ENCODE measurements at places on chromosomes 6 and 20.

GRCh38 chr6:112413780-112414179 is 66.7 kb downstream of the RFPL4B start:
- DNase-seq = no peak

GRCh38 chr20:50654904-50655303 is 36.4 kb downstream of the RIPOR3 start:
- DNase-seq = no peak

DNA sequence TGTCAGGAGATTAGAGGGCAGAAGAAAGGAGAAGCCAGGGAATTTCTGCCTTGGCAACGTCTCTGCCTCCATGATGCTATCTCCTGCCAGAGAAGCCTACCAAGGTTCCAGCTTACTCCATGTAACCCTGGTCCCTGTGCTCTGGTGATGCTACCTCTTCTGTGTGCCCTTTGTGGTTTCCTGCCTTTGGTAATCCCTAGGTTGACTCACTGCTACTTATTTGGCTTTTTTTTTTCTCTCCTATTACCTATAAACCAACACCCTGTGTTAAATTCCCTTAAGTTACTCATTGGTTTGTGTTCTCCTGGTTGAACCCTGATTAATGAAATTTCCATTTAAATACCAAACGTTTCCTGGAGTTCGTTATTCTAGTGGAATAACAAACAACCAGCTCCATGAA is 527.8 kb upstream of the FLRT3 start:
- DNase-seq = no peak

DNA sequence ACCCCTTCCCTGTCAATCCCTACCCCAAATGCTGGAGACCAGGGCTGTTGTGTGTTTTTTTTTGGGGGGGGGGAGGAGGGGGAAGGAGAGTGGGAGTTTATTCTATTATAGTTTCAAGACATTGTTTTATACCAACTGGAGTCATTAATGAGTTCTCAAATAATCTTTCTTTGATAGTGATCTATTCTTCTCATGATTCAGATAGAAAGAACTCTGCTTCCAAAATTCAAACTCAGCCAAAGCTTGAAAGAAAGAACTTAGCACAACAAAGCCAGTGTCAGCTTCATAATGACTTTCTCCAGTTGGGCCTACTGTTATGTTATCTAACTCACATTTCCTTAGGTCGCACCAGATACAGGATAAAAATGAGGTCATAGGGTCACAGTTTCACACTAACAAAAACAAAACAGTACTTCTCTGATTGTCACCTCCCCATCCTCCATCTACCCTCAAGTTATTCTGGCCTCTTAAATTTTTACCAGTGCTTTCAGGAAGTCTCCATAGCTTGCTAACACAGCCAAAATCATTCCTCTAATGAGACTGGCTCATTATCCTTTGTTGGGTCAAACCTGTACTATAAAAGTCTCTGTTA is 19.0 kb upstream of the MAP3K7 start:
- no peak for DNase-seq

GRCh38 chr6:259901-260508 is 32.3 kb upstream of the DUSP22 start:
- DNase-seq = no peak

GRCh38 chr6:108464418-108465097 is 96.2 kb upstream of the FOXO3 start:
- DNase-seq = no peak

- DNase-seq = no peak
Observed at GRCh38 chr6:147160593-147160992, 43.6 kb upstream of the STXBP5 start.

DNA sequence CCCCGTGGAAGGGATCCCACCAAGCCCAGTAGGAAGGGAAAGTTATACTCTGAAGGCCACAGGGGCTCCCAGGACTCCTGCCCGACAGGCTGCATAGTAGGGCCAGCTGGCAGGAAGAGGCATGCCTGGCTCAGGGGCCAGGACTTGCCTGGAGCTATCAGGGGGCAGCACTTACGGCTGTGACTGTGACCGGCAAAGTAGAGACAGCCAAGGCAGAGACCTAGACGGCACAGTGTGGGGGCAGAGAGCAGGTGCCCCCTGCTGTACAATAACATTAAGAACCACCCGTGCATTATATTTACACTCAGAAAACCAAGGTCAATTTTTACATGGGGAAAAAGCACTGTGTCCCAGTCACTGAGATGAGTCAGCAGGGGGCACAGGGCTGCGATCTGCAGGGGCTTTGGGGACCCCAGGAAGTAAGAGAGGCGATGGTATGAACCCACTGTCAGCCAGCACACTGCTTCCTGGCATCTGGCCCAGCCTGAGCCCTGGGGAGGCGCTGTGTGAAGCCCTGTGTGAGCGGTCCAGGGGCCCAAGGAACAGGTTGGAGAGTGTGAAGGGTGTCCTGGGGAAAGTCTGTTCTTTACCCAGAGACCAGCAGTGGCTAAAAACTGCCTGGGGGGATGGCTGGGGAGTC is 9.9 kb downstream of the CCDC167 start:
- DNase-seq = no peak

DNA sequence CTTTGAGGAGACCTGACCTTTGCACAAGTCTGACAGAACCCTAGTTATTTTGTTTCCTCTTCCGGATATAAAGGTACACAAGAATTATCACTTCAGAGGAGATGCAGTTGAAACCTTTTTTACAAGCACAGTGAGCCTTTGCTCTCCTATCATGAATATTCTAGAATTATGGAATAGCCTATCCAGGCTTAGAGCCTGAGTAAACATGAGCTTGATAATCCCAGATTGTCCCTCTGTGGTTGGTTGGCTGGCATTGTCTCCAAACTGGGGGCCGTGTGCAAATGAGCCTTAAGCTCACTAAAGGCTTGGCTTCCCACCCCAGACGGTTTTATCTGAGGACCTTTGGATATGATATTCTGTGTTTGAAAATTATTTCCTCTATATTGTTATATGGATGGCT is 32.0 kb downstream of the BTBD3 start:
- DNase-seq = no peak

GRCh38 chr20:59933849-59934585 is 580 bp upstream of the SYCP2 start:
- DNase-seq = no peak

DNA sequence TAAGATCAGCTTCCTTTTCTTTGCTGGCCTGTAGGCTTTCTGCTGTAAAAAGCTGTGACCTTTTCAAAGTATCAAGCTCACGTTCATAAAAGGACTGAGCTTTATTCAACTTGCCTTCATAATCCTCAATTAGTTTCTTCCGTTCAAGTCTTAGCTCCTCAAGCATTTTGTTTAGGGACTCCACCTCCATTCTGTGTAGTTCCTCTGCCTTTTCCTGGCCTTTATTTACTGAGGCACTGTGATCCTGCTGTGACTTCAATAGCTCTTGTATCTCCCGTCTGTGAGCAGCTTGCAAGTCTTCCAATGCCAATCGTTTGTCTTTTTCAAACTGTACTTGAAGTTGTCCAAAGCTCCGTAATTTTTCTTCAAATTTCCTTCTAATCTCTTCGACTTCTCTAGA is 54.4 kb downstream of the FAM184A start:
- DNase-seq = no peak

GRCh38 chr6:7197747-7198146 is 90.0 kb downstream of the RREB1 start:
- no peak for DNase-seq

DNA sequence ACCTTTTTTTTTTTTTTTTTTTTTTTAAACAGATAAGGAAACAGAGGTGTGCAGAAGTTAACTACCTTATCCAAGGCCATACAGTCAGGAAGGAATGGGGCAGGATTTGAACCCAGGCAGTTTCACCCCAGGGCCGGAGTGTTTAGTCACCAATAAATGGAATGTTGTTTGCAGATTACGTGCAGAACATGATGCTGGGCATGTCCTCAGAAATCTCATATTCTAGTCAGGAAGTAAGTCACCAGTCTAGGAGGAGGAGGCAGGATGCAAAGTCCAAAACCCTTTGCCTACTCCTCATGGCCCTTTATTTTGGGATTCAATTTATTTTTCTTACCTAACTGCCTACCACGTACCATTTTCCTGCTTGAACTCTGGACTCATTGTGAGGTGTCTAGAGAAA is 57.1 kb upstream of the LRRC1 start:
- DNase-seq = no peak

- DNase-seq = no peak
Observed at GRCh38 chr20:50027611-50028105, 44.9 kb downstream of the SNAI1 start.

GRCh38 chr6:112332274-112332673 is 14.9 kb upstream of the RFPL4B start:
- DNase-seq = no peak

- DNase-seq = no peak
Observed at GRCh38 chr20:13317439-13317838, 96.4 kb downstream of the ISM1 start.

GRCh38 chr6:163616452-163616851 is 201.9 kb downstream of the QKI start:
- DNase-seq = no peak

GRCh38 chr6:158570681-158570962 is 10.7 kb downstream of the TMEM181 start:
- DNase-seq = no peak

- no peak for DNase-seq
Observed at GRCh38 chr6:35295521-35296315, 1.9 kb upstream of the DEF6 start.

- no peak for DNase-seq
Observed at GRCh38 chr20:16388731-16389130, 184.5 kb downstream of the KIF16B start.

GRCh38 chr6:137099689-137100403 is 55.1 kb upstream of the IL20RA start:
- DNase-seq = no peak

DNA sequence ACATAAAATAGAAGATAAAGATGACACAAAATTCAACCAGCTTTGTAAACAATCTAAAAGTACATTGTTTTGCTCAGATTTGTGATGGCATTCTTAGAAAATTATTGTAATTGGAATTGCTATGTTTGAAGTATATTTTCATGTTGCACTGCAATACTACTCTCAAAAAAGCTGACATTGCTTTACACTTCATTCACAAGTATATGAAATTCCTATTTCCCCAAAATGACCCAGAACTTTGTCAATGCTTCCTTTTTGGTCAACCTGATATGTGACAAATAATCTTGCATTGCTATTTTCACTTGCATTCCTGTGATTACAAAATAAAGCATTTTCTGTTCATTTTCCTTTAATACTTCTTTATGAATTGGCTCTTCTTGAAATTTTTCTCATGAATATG is 104.1 kb upstream of the BMP5 start:
- no peak for DNase-seq

- DNase-seq = no peak
Observed at GRCh38 chr6:7052443-7053011, 55.2 kb upstream of the RREB1 start.

GRCh38 chr6:52636830-52637229 is 34.1 kb upstream of the TMEM14A start:
- DNase-seq = no peak

GRCh38 chr20:37401930-37402675 is 56.2 kb downstream of the SRC start:
- DNase-seq = no peak

DNA sequence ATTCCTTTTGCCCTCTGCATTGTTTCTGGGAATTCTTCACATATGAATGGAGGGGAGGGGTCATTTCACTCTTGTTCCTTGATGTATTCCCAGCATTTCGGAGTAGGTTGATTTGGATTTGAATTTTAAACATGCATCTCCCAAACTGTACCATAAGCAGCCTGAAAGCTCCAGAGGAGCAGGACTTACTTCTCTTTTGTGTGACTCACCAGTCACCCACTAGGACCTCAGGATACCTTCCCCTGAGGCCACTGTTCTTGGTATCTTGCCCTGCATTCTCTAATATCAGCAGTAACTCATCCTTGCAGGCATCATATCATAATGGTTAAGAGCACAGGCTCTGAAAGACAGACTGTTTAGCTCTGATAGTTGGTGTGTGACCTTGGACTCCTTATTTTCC is 703 bp downstream of the MRPL2 start:
- no peak for DNase-seq

DNA sequence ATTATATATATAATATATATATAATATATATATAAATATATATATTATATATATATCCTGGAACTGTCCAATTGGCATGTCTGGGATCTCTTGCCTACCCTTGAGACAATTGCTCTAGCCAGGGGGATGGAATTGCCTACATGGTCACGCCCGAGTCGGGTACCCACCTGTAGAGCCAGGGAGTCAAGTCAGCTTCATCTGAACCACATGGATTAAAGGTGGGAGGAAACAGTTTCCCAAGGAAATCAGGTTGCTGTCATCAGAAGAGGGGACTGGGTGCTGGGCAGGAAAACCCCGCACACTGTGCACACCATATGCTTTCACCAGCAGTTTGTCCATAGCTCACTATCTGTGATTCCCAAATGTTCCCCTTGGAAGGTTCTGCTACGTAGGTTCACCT is 252.5 kb upstream of the NOX3 start:
- no peak for DNase-seq

- no peak for DNase-seq
Observed at GRCh38 chr6:144722154-144722737, 437.1 kb downstream of the UTRN start.

DNA sequence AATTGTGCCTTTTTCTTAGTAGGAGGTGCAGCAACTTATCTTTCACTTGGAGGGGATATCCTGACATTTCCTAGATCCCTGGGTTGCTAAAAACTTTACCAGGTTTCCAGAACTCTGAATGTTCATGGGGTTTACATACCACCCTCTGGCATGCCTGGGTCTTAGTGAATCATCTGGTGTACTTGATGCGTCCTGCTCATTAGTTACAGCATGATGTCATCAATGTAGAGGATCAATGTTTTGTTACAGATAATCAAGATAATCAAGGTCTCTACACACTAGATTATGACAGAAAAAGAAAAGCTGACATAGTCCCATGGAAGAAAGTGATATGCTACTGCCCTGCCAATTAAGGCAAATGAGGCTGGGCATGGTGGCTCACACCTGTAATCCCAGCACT is 27.0 kb downstream of the FITM2 start:
- no peak for DNase-seq

Measured in CMK (cell line).